ENCODE measurements at places on chromosomes 5 and 9.

DNA sequence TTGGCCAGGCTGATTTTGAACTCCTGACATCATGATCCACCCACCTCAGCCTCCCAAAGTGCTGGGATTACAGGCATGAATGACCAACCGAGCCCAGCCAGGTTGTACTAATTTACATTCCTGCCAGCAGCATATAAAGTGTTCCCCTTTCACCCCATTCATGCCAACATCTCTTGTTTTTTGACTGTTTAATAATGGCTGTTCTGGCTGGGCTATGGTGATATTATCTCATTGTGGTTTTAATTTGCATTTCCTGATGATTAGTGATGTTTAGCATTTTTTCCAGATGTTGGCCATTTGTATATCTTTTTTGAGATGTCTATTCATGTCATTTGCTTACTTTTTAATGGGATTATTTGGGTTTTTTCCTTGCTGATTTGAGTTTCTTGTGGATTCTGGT lies 87.3 kb downstream of the INVS start:
- no peak for DNase-seq

DNA sequence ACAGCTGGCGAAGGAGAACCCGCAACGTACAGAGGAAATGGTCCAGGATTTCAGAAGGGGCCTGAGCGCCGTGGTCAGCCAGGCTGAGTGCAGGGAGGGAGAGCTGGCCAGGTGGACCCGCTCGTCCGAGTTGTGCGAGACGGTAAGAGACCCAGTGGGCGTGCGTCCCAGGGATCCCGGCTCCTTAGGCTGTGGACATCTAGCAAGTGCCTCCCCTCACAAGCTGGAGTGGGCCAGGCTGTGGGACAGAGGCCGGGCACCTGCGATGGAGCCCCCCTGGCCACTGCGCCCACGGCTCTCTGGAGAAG lies 29.5 kb upstream of the LRRC14B start:
- DNase-seq = no peak

GRCh38 chr5:172147857-172148256 lies 40.2 kb downstream of the STK10 start:
- no peak for DNase-seq

GRCh38 chr9:8616414-8616813 lies 816.8 kb upstream of the DMAC1 start:
- no peak for DNase-seq

DNA sequence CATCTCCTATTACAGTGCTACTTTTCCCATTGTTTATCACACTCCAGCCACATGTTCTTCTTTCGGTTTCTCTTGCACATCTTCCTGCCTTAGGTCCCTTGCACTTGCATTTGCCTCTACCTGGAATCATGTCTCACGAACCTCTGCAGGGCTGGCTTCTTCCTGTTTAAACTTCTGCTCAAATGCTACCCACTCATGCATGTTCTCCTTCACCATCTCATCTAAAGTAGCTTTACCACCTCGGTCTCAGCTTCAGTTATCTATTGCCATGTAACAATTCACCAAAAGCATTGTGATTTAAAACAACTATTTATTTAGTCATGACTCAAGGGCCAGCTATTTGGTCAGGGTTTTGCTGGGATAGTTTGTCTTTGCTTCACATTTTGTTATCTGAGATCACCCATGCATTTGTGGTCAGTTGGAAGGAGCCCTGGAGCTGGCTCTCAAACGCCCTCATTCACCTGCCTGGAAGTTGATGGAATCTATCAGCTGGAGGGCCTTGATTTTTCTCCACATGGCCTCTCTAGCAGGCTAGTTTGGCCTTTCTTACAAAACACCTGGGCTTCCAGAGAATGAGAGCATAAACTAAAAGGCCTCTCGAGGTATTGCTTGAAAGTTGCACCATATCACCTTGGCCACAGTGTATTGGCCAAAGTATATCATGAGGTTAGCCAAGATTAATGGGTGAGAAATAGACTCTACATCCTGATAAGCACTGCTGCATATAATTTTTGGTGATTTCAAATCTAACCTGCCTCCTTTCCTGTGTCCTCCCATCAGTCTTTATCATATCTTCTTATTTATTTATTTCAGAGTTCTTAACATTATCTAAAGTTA lies 21.4 kb downstream of the SPINK1 start:
- DNase-seq = no peak

GRCh38 chr9:128819716-128820664 lies 1.7 kb downstream of the ENDOG start:
- no peak for DNase-seq

- DNase-seq = no peak
Observed at GRCh38 chr9:130473566-130473965, 28.8 kb downstream of the ASS1 start.

- DNase-seq = no peak
Observed at GRCh38 chr5:11588803-11589202, 315.4 kb downstream of the CTNND2 start.

DNA sequence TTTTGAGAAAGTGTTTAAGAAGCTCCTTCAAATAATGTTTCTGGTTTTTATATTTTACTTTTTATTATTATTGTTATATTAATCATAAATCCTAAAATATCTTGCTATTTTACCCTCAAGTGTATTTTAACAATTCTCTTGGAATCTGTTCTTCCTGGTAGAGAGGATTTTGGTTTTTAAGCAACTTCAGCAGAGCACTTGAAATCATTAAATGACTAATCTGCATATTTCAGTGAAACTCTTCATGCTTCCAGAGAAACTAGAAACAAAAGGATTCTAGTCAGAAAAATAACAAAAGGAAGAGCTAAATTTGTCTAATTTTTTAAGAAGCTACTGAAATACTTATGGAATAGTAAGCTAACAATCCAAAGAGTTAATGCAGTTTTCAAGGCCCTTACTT lies 1057.3 kb downstream of the TLE1 start:
- no peak for DNase-seq

DNA sequence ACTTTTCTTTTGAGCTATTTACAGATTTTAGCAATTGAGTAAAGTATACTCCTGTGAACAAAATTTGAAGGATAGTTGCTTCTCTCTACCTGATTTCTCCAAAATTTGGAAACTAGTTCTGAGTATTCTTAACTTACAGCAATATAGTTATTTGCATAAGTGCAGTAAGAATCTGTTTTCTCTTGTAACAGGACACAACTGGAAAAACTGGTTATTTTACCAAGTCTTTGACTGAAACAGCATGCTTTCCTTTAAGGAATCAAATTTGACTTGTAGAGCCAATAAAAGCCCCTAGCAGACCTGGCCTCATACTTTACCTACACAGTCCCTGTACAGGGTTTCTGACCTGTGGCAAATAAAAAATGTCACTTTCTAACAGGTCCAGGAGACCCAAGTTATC lies 301.9 kb upstream of the POU5F2 start:
- no peak for DNase-seq

- no peak for DNase-seq
Observed at GRCh38 chr5:173410459-173411233, 82.4 kb upstream of the STC2 start.

GRCh38 chr9:14467675-14468374 lies 153.9 kb upstream of the NFIB start:
- DNase-seq = no peak

GRCh38 chr9:70954126-70954525 lies 167.3 kb downstream of the TRPM3 start:
- DNase-seq = peak; percentile 23

GRCh38 chr9:68515326-68516017 lies 25.2 kb downstream of the TMEM252 start:
- peak; percentile 25 for DNase-seq
